ENCODE measurements at places on chromosomes 2 and 18.

GRCh38 chr2:151840216-151841046 is 12.2 kb upstream of the ARL5A start:
- DNase-seq: no peak

DNA sequence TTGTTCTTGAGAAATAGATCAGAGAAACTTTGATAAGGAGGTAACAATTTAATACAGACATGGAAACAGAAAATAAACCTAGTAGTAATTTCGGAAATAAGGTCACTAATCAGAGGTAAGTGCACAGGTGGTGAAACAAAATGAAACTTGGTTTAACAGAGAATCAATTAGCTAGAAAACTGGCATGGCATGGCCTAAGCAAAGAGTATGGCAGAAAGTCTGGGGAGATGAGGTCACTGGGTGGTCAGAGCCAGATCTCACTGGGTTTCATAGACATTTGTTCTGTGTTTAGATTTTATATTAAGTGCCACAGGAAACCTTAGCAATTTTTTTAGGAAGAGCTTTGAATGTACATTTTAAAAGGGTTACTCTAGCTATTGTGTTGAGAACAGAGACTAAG is 1216.0 kb upstream of the PIK3C3 start:
- no peak for DNase-seq

- DNase-seq: no peak
Observed at GRCh38 chr2:150041722-150042425, 445.6 kb downstream of the RND3 start.

GRCh38 chr2:187964746-187965145 is 326.9 kb upstream of the GULP1 start:
- DNase-seq: no peak

DNA sequence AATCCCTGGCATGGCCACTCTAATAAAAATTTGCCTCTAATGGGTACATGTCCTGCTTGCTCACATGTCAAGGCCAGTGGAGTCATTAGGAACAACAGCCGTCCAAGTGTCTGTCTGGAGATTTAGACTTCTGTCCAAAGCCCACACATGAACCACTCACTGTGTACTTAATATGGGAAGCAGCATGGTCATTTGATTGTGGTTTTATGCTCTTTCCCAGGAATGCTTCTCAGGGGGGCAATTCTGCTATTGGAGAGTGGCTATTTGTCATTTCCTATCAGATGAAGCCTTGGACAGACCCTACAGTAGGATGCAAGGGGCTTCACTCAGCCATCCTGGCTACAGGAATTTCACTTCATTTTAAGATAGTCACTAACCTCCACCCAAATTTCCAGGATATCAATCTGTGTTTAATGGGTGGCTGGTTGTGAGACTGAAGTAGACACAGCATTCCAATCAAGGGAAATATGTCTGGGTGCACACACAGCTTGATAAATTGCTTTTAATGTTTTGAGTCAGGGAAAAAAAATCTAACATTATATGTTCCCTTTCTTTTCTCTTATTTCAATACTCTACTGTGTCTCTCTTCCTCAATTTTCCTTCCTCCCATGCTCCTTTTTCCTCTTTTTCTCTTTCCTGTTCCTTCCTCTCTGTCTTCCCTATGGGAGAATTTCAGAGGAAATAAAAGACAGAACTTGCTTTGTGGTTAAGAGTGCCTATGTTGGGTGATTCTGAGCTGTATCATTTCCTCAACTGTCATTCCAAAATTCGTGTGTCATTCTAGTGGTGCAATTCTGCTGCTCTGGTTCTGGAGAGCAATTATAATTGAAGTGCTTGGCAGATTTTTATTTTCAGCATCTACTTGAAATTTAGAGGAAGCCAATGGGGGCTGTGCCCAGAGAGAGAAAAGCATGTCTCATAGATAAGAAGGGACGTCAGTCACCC is 320.1 kb downstream of the OSR1 start:
- peak; percentile 50 for DNase-seq

DNA sequence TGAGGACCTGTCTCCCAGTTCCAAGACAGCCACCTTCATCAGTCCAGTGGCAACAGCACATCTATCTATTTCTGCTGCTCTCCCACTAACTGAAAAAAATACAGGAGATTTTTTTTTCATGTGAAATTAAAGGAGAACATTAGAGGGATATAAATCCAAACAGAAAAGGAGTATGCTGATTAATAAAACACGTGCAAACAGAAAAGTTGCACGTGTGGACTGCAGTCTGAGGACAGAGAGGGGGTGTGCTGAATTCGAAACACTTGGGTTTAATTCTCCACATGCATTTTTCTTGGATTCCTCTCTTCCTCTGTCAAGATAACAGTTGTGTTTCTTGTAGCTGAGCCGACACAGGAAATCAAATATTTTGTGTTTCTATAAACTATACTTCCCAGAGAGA is 113.4 kb downstream of the CYRIA start:
- no peak for DNase-seq

DNA sequence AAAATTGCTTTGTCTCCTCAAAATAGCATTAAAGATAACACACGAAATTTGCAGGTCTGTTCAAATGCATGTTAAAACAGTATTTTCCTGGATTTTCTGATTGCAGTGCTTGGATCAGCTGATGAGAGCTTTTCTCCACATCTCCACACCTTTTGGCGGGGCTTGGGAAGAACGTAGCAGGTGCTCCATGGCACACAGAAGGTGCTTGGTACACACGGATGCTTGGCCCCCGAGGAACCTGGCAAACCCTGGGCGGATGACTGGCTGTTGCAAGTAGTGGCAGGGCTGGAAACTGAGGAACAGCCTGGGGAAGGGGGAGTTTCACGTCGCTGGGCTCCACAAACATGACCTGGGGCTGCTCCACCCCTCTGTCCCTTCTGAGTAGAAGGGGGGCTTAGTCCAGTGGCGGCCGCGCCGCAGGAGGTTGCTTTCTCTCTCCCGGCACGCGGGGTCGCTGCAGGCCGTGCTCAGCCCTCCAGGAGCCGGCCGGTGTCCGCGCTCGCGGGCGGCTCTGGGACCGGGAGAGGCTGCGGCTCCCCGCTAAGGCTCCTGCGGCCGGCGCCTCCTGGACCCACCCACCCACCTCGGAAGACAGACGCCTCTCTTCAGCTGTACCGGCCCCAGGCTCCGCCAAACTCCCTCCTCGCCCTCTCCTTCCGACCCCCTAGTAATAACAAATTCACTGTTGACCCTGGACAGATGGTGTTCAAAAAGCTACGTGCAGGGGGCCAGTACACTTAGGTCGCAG is 69.3 kb downstream of the MARCO start:
- peak; percentile 63 for DNase-seq

GRCh38 chr2:99899882-99900281 is 242.5 kb downstream of the AFF3 start:
- DNase-seq: no peak

- peak; percentile 81 for DNase-seq
Observed at GRCh38 chr2:210477496-210477895, 937 bp upstream of the LANCL1 start.

DNA sequence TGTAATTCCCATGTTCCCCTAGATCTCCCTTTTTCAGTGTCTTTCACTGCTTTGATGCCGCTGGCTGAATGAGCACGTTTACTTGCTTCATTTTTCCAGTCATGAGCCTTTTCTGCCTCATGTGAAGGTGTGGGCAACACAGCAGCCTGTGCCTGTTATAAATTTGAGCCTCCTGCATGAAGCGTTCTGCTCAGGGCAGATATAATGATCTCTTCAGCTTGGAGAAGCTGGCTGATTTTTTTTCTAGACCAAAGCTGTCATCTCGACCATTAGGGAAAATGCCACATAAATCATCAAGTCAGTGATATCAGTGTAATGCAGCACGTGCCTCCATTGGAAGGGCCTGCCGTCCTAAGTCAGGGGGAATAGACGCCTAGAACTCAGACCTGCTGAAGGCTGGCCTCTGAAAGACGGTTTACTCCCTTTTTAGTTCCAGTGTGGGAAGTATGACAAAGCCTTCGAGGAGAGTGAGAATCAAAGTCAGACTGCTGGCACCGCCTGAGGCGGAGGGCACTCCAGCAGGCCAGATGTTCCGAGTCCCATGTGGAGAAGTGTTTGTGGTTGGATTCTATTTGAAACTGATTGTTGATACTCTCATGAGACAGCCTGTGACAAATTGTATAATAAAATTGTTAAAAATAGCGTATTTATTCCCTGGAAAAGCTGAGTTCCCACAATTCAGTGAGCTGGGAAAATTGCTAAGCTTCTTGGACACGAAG is 196.5 kb downstream of the MYO1B start:
- peak; percentile 82 for DNase-seq

DNA sequence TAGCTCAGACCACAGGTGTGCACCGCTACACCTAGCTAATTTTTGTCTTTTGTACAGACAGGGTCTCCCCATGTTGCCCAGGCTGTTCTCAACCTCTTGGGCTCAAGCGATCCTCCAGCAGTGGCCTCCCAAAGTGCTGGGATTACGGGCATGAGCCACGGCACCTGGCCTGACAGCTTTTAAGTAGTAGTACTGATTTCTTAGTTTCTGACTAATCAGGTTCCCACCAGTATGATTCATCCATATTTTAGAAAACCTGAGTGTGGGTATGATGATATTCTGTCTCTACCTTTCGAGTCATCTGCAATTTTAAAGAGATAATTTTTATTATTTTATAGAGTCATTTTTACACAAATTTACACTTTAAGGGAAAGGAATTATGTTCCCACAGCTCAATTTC is 46.4 kb upstream of the GULP1 start:
- no peak for DNase-seq

GRCh38 chr2:172701250-172701649 is 34.4 kb upstream of the RAPGEF4 start:
- peak; percentile 79 for DNase-seq

DNA sequence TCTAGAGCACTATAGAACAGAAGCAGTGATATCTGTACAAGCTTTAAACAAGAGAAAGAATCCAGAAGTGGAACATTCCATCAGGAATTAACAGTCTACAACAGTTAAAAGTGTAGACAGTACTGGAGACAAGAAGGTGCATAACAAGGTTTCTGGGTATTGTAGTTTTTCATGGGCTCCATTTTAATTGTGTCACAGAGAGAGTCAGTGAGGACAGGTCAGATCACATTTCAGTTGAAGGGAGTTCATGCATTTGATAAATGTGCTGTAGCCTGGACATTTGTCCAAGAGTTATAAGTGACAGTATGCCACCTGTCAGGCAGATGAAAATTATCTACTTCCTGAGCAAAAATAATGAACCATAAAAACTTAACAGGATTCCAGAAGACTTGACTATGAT is 328.6 kb downstream of the CNTNAP5 start:
- no peak for DNase-seq

GRCh38 chr2:98830571-98831145 is 99.7 kb upstream of the MGAT4A start:
- DNase-seq: no peak

DNA sequence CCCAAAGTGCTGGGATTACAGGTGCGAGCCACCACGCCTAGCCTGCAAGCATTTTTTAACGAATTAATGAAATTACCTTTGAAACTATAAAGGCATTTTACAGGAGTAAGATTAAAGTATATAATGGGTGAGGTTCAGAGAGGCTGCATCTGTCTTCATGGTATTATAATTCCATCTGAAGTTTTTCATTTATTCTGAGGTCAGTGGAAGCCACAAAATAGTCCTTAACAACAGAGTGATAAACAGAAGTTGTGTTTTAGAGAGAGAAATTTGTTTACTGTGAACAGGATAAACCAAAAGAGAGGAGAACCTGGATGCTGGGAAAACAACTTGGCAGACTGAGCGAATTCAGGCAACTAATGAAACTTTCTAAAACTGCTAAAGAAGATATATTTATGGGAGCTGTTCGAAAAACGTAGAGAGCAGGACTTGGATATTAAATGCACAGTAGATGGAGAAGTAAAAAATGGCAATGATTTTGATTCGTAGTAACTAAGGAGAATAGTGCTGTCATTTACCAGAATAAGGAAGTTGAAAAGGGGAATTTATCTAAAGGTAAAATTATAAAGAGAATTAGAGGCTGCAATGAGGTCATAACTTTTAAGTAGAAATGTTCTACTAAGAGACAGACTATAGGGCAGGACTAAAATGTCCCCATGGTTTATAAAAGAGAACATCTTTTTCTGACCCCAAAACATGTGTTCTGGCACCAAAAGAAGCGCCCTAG is 37.9 kb upstream of the ITGA4 start:
- DNase-seq: no peak

- DNase-seq: no peak
Observed at GRCh38 chr2:79977792-79978191, 326.8 kb downstream of the LRRTM1 start.

DNA sequence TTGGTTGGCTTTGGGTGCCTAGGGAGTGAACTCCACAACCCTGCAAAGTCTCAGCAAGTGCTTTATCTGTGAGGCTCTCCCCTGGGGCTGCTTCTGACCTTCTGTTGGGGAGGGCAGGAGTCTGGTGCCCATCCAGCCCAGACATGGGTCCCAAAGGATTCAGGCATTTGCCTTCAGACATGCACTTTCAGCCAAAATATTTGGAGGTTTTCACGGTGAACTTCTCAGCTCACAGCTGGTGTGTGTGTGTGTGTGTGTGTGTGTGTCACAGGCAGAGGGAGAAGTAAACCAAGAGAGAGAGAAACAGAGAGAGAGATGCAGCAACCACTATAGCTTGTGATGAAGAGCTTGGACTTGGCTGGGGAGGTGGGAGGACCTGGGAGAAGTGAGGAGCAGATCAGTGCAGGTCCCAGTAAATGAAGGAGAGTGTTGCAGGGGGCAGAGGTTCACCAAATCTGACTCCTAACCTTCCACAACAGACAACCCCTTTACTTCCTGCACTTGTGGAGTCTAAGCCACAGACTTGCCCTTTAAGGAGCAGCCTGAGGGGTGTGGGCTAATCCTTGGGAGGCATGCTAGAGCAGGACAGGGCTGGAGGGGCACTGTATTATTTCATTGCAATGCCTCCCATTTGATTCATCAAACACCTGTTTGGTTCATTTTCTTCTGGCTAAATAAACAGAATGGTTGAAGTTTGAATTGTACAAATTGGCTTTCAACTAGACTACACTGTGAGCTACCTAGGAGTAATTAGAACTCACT is 14.1 kb downstream of the SLC9A4 start:
- DNase-seq: no peak

DNA sequence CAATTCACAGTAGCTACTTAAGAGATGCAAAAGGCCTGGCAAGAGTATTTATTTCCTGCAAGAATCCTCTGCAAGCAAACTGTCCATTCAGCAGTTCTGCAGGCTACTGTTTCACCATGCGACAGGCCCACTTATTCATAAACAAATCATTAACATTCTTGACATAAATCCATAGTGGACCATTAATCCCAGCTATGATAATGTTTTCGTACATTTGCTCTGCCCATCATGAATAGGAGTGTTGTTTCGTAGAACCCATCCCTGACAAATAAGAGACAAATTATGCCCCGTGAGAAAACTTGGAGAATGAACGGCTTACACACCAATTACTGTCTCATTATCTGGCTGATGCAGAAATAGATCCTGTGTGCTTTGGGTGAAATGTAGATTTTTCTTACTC is 65.4 kb downstream of the PID1 start:
- no peak for DNase-seq
